GM13977 (cell line): ENCODE measurements at places on chromosomes 6 and 20.
A peak's percentile ranks its signal among the peaks of the same experiment; 100 is the strongest.

DNA sequence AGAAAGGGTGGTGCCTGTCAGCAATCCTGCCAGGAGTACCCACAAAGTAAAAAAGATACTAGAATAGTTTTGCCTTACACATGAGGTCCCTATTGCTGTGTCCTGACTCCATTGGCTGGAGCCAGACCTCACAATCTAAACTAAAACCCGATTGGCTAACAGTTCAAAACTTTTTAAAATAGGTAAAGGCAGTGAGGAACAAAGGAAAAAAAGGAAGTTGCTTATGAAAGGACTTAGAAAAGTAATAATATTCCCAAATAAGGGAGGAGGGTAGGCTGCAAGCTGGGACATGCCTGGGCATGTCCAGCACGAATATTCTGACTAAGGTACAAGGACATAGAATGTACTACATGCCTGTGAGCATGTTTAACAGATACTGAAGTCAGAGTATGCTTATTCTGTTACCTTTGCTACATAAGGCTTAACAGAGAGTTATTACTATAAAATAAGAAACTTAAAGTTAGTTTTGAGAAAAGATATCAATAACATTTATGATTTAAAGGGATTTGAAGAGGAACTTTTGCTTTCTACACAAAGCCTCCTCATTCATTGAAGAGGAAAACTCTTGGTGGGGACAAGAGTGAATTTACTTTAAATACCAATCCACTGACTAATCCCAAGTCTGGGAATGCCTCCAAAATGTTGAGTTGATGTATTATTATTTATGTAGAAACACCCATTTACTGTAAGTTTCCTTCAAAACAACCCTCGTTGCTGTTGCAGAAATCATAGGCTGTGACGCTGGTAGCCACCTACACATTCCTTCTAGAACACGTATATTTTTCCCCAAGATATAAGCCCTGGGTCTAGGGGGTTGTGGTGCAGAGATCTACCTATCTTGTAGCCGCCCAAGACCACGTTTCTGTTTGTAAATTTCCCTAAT, 8.2 kb upstream of the MTHFD1L start:
- DNase-seq = no peak

DNA sequence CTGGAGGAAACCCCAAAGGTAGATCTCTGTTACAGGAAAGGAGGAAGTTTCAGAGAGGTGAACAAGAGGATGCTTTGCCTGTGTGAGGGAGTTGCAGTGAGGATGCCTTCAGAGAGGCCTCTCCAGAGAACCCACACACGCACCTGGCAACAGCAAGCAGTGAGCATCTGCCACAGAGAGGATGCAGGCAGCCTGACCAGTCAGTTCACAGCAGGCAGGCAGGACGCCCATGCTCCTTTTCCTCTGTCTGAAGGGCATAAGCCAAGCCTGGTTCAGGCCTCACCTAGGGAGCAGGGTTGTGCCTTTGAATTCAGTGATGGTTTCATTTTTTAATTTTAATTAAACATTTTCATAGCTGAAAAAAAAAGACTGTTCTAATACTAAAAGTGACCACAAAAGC, 346.0 kb upstream of the MARCKS start:
- DNase-seq = no peak

GRCh38 chr20:23363257-23363649, 1.3 kb downstream of the GZF1 start:
- no peak for DNase-seq

- no peak for DNase-seq
Measured at GRCh38 chr6:52653151-52653550, 17.8 kb upstream of the TMEM14A start.

DNA sequence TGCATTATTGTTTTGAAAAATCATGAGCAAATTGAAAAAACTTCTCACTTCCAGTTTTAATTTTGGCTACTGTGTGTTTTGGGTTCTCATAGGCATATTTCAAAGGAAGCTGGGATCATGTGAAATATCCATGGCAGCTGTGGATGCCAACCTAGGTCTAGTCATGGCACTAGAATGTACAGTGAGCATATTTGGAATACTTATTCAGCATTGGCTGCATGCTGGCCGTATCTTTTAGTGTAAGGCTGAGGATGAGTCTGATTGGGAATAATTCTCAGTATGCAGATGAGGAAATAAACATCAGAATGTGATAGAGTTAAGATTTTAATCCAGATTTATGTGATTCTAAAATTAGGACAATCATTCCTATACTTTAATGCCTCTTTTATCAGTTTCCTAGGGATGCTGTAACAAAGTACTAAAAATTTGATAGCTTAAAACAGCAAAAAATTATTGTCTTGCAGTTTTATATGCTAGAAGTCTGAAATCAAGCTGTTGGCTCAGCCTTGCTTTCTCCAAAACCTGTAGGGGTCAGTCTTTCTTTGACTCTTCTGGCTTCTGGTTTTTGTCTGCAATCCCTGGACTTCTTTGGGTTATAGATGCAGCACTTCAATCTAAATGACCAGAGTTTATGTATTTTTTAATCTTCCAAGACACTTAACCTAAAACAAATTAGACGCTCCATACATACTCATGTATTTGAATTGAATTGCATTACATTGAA, 37.7 kb upstream of the DEFB112 start:
- DNase-seq = no peak

DNA sequence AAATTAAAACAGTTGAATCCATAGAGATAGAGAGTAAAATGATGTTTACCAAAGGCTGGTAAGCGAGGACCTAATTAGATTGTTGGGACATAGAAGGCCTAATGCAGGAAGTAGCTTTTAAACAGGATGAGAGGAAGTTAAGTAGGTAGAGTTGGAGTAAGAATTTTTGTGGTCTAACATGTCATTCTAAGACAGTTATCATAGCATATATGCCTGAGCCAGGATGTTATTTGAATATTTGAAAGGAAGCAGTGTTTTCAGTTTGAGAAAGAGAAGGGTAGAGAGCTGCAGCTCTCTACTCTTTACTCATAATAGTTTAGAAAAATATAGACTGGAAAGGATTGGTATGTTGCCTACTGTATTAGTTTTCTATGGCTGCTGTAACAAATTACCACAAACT, 121.6 kb downstream of the MEI4 start:
- DNase-seq = no peak

- no peak for DNase-seq
Measured at GRCh38 chr6:79798841-79799240, 148.5 kb downstream of the ELOVL4 start.

- DNase-seq = no peak
Measured at GRCh38 chr20:25055711-25056495, 2.0 kb downstream of the ACSS1 start.

GRCh38 chr20:13221673-13222318, 722 bp downstream of the ISM1 start:
- peak; percentile 84 for DNase-seq

DNA sequence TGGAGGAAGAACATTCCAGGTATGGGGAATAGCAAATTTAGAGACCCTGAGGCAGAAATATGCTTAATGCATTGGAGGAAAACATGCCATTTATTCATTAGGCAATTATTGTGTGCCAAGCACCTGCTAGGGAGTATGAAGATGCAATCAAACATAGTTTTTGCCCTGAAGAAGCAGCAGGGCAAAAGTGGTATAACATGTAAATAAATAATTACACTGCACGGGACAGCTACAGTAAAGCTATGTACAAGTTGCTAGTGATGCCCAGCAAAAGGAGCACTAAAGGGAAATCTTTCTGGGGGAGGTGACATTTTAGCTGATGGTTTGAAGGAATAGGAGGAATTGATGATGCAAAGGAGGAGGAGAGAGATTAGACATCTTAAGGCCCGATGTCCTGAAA, 624 bp upstream of the TJAP1 start:
- no peak for DNase-seq

- no peak for DNase-seq
Measured at GRCh38 chr6:170082531-170083187, 208.2 kb downstream of the DLL1 start.

DNA sequence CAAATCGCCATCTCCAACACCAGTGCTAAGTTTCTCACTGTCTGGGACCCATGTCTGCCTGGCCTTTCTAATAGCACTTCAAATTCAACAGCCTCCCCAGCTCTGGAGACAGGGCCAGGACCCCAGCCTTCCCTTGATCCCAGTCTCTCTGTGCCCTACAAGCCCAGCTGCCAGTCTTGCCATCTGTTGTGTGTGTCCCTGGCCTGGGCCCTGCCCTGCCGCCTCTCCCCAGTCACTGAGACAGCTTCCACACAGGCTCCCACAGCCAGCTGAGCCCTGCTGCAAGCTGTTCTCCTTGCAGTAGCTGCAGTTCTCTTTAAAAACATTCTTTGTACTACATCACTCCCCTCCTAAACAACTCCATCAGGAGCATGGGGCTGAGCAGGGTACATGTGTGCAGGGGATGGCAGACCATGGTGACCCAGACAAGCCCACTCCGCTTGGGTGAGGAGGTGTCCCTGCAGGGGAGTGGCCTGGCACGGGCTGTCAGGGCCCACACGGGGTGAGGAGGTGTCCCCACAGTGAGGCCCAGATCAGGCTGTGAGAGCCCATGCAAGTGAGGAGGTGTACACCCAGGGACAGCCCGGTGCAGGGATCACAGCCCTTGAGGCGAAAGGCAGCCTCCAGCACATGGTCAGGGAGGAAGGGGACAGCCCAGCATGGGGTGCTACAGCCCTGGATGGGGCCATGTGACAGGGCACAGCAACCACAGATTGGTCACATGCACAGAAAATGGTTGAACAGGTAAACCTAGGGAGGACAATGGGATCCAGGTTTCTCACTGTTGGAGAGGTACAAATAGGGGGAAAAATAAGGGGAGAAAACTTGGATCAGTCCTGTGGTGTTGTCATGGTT, 16.2 kb downstream of the CST7 start:
- no peak for DNase-seq

DNA sequence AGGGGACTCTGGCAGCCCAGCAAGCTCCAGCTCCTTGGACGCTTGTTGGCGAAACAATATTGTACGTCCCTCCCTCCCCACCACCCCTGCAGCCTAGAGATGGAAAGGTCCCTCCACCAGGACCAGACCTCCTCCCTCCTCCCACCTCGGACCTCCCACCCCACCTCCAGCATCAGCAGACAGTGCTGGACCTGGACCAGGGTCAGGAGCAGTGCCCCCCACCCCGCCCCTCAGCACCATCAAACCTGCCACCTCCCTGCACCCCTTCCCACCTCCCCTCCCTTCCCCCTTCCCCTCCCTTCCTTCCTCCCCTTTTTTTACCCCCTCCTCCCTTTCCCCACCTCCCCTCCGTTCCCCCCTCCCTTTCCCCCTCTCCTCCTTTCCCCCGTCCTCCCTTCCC, 98.4 kb downstream of the TAF4 start:
- DNase-seq = no peak

GRCh38 chr6:3353213-3353903, 94.6 kb downstream of the PSMG4 start:
- DNase-seq = no peak
